ENCODE measurements at places on chromosomes 6 and 20.

DNA sequence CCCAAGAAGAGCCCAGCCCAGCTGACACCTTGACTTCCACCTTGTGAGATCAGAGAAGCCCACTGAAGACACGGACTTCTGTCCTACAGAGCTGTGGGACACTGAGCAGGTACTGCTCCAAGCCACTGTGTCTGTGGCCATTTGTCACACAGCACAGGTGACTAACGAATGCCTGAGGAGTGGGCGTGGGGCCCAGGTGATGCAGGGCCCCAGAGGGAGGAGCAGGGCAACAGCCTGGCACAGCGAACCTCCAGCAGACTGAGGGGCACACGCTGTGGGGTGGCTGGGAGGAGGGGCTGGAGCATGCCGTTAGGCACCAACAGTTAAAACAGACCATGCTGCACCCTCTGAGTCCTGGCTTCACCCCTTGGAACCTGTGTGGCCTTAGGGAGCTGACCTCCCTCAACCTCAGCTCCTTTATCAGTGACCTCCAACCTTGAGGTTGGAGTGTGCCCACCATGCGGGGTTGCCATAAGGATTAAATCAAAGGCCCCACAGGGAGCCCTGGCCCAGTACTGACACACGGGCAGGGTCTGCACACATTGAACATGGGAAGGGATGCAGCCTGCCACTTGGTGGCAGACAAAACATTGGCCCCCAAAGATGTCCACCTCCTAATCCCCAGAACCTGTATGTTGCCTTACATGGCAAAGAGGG is 119.9 kb upstream of the CST7 start:
- DNase-seq: peak; percentile 17

GRCh38 chr6:44006123-44006871 is 121.0 kb downstream of the MRPL14 start:
- peak; percentile 90 for DNase-seq

DNA sequence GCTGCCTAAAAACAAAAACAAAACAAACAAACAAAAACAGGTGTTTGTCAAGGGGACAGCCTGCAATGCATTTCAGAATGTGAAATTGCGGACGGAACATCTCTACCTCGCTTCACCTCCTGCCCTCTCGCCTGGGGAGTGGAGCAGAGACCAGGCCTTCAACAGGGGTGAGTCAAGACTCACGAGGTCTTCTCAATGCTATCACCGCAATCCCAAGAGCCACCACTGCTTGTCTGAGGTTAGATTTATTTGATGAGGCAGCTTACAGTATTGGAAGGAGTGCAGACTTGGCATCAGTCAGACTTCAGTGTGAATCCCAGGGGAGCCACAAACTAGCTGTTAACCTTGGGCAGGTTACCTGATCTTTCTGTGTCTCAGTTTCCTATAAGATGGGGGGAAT is 7.7 kb downstream of the GABRR1 start:
- DNase-seq: no peak

GRCh38 chr6:97401533-97401932 is 118.5 kb upstream of the MMS22L start:
- DNase-seq: no peak

Measured in osteoblast (primary cell).